Astrocyte (in vitro differentiated cells and primary cell): ENCODE measurements at places on chromosomes 6 and 20. TPM values are rescaled to one million over a fixed set of nuclear protein-coding genes. Genes with fewer than 3 reads are reported as not detected.
A peak's percentile ranks its signal among the peaks of the same experiment; 100 is the strongest.

- peak within 1 kb of the TSS; percentile 91 for H3K27ac ChIP-seq
- H3K4me1 ChIP-seq, result peaks cover 16% of the 10 kb centered on the region
- peak; percentile 72 for DNase-seq
- peak within 1 kb of the TSS; percentile 95 for H3K4me3 ChIP-seq
Measured at GRCh38 chr6:145814501-145815308, at the start of gene FBXO30. Gene FBXO30 (minus strand): TSS chr6:145814795. CDS start chr6:145806405, 8,390 bp downstream.

GRCh38 chr6:30683183-30683979, 3.1 kb downstream of the PPP1R18 start:
- H3K4me3 ChIP-seq, result peak overlapping the region; percentile 87
- H3K27ac ChIP-seq, result peak overlapping the region; percentile 81
- DNase-seq, result no peak
- H3K36me3 ChIP-seq, result peaks cover 18% of the 10 kb centered on the region

- no peak for DNase-seq
- no peaks in the 10 kb centered on the region for H3K27me3 ChIP-seq
- no peaks in the 10 kb centered on the region for H3K4me1 ChIP-seq
- no peak overlapping the region for H3K27ac ChIP-seq
- no peak overlapping the region for H3K4me3 ChIP-seq
Measured at GRCh38 chr6:46236752-46237151, 66.0 kb upstream of the ENPP5 start.

DNA sequence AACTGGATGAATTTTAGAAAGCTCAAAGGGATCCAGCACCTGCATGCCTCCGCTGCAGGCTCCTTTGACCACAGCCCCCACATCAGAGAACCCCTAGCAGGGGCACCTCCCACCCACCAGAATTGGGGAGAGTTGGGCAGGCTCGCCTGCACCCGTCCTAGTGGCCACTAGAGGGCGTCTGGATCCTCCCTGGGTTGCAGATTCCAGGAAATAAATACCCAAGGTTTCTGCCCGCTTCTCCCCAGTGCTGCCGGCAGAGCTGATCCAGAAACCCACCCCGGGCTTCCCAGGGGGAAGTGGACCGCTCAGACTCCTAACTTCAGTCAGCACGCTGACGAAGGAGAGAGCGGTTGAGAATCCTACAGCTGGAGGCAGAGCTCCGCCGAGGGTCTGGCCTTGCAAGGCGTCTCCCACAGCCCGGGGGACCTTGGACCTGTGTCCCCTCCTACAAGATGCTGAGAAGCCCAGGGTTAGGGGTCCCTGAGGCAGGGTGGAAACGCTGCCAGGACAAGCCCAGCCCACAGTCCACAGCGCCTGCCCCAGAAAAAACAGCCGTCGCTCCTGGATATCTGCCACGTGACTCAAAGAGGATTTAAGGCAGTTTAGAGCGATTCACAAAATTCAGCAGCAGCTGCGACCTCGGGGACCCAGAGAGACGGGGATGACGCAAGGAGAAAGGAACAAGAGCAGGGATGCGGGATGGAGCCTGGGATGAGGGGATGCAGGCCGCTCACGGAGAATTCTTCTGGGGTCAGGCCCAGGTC, 32.6 kb upstream of the PHACTR3 start:
- peaks cover 2% of the 10 kb centered on the region for H3K27me3 ChIP-seq
- H3K27ac ChIP-seq, result no peak overlapping the region
- peak overlapping the region; percentile 36 for H3K4me3 ChIP-seq
- H3K36me3 ChIP-seq, result no peaks in the 10 kb centered on the region
- DNase-seq, result no peak

GRCh38 chr6:36126553-36127458, 3.5 kb upstream of the MAPK13 start:
- H3K27ac ChIP-seq, result no peak overlapping the region
- no peaks in the 10 kb centered on the region for H3K36me3 ChIP-seq
- H3K4me3 ChIP-seq, result no peak overlapping the region

- no peaks in the 10 kb centered on the region for H3K4me1 ChIP-seq
- peaks cover 3% of the 10 kb centered on the region for H3K27me3 ChIP-seq
- H3K4me3 ChIP-seq, result no peak overlapping the region
- DNase-seq, result no peak
Measured at GRCh38 chr20:4782378-4782772, 60.7 kb downstream of the PRND start.

GRCh38 chr6:165487950-165488349, 175.1 kb downstream of the PDE10A start:
- no peaks in the 10 kb centered on the region for H3K36me3 ChIP-seq
- no peaks in the 10 kb centered on the region for H3K4me1 ChIP-seq
- H3K27ac ChIP-seq, result no peak overlapping the region
- H3K4me3 ChIP-seq, result no peak overlapping the region
- no peak for DNase-seq

DNA sequence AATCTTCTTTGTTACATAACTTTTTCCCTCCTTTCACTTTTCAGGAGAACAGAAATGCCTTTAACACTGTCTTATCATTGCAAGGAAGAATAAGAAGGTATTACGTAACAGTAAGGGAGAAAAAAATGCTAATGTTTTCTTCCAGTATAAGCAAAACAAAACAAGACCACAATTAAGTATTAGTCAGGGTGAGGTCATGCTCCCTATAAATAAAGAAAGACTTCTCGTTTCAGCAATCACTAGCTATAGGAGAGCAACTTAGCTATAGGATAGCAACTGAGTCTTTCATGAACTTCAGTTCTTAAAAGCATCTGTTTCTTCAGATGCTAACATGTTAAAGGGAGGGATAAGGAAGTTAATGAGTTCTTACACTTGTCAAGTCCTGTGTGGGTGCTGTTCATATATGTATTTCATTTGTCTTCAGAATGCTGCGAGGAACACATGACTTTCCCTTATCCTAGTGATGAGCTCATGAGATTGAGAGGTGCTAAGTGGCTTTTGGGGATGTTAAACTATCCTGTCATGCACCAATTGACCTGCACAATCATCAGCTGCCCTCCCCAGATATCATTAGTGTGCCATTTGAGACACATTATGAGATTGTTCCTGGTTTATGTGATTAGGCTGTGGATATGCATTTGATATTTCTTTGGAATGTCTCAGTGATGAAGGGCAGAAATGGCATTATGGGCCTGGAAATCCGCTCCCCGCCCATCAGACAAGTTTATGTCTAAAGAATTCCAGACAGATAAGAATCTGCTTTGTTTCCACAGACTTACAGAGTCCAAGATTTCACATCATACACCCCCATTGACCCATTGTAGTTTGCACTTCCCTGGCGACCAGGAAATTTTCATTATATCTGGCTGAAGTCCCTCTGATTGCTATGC, 37.5 kb downstream of the LAMA4 start:
- no peaks in the 10 kb centered on the region for H3K36me3 ChIP-seq
- peak overlapping the region; percentile 0 for H3K4me3 ChIP-seq
- peaks cover 38% of the 10 kb centered on the region for H3K4me1 ChIP-seq
- peak; percentile 93 for DNase-seq
- no peaks in the 10 kb centered on the region for H3K27me3 ChIP-seq

- H3K4me3 ChIP-seq, result no peak overlapping the region
- peak; percentile 13 for DNase-seq
- no peaks in the 10 kb centered on the region for H3K36me3 ChIP-seq
- no peaks in the 10 kb centered on the region for H3K4me1 ChIP-seq
Measured at GRCh38 chr6:145139140-145139850, 596.0 kb downstream of the EPM2A start.

DNA sequence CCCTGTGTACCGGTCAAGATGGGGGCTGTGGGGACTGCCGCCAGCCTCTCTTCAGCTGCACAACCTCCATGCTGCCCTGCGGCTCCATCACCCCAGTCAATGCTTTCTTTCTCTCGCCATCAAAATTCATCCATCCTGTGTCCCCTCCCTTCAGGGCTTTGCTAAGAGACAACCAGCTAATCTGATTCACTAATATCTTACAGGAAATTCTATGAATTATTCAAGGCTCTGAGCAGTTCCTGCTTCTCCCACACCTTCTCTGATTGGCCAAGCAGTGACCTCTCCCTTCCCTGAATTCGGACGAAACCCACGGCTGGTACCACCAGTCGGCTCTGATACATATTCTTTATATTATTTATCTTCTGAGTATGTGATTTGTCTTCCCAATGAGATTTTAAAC, 13.8 kb downstream of the ITPR3 start:
- H3K4me1 ChIP-seq, result peaks cover 14% of the 10 kb centered on the region
- DNase-seq, result no peak
- H3K4me3 ChIP-seq, result no peak overlapping the region
- H3K27me3 ChIP-seq, result peaks cover 18% of the 10 kb centered on the region

- H3K36me3 ChIP-seq, result no peaks in the 10 kb centered on the region
- no peaks in the 10 kb centered on the region for H3K4me1 ChIP-seq
- peak; percentile 6 for DNase-seq
- H3K27ac ChIP-seq, result no peak overlapping the region
- H3K4me3 ChIP-seq, result no peak overlapping the region
Measured at GRCh38 chr6:75528423-75528822, 34.8 kb upstream of the FILIP1 start.

- no peak overlapping the region for H3K27ac ChIP-seq
- no peak overlapping the region for H3K4me3 ChIP-seq
- no peak for DNase-seq
- H3K27me3 ChIP-seq, result no peaks in the 10 kb centered on the region
- H3K36me3 ChIP-seq, result no peaks in the 10 kb centered on the region
- peaks cover 28% of the 10 kb centered on the region for H3K4me1 ChIP-seq
Measured at GRCh38 chr6:112241820-112242429, 12.4 kb downstream of the LAMA4 start.

- no peak overlapping the region for H3K4me3 ChIP-seq
- H3K27me3 ChIP-seq, result no peaks in the 10 kb centered on the region
- no peaks in the 10 kb centered on the region for H3K36me3 ChIP-seq
- H3K27ac ChIP-seq, result no peak overlapping the region
Measured at GRCh38 chr6:11731423-11731822, 47.2 kb downstream of the ADTRP start.

DNA sequence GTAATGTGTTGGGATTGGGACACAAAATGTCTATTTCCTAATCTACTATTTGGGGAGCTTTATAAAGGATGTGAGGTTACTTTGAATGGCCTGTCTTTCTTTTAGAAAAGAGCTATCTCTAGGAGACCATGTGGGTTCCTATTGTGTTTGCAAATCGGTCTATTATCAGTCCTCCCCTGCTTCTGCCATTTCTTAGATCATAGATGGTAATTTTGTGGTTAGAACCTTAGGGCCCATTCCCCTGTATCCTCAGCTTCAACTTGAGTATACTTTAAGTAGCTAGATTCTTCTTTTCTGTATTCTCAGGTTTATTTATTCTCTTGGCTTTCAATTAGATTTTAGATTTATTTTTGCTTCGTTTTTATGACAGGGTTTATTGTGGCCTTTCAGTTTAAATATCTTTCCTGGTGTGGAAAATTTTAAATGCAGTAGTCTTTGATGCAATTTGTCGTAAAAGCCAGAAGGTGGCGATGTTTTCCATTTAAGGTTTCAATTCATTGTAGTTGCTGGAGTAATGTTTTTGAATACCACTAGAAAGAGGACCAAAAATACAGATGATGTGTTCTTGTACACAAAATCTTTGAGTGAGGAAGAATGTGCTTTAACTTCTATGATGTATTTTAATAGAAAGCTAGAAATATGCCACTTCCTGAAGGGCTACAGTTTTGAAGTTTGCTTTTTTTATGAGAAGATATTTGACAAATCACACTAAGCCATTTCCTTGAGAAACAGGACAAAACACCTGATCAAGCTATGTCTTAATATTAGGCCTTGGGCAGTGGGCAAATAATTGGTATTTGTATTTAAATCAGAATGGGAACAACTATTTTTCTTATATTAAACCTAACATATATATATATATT, 20.3 kb downstream of the TBPL1 start:
- peaks cover 4% of the 10 kb centered on the region for H3K4me1 ChIP-seq
- H3K27me3 ChIP-seq, result no peaks in the 10 kb centered on the region
- peak overlapping the region; percentile 25 for H3K27ac ChIP-seq
- no peaks in the 10 kb centered on the region for H3K36me3 ChIP-seq
- no peak overlapping the region for H3K4me3 ChIP-seq

GRCh38 chr20:10497791-10498190, 62.7 kb downstream of the SLX4IP start:
- no peak overlapping the region for H3K4me3 ChIP-seq
- no peaks in the 10 kb centered on the region for H3K36me3 ChIP-seq
- H3K27me3 ChIP-seq, result no peaks in the 10 kb centered on the region
- H3K27ac ChIP-seq, result no peak overlapping the region

GRCh38 chr6:1701668-1702353, 92.1 kb downstream of the FOXC1 start:
- peaks cover 20% of the 10 kb centered on the region for H3K4me1 ChIP-seq
- no peaks in the 10 kb centered on the region for H3K27me3 ChIP-seq
- peak overlapping the region; percentile 85 for H3K27ac ChIP-seq
- H3K4me3 ChIP-seq, result peak overlapping the region; percentile 30

GRCh38 chr6:79872986-79873385, 74.4 kb downstream of the ELOVL4 start:
- no peak overlapping the region for H3K4me3 ChIP-seq
- no peak overlapping the region for H3K27ac ChIP-seq
- no peaks in the 10 kb centered on the region for H3K36me3 ChIP-seq
- DNase-seq, result peak; percentile 34
- no peaks in the 10 kb centered on the region for H3K4me1 ChIP-seq

- peak overlapping the region; percentile 62 for H3K4me3 ChIP-seq
- H3K27me3 ChIP-seq, result no peaks in the 10 kb centered on the region
- H3K27ac ChIP-seq, result peak overlapping the region; percentile 99
- peak; percentile 99 for DNase-seq
Measured at GRCh38 chr6:146913842-146914488, 290.3 kb upstream of the STXBP5 start.

- peaks cover 19% of the 10 kb centered on the region for H3K4me1 ChIP-seq
- H3K27me3 ChIP-seq, result peaks cover 13% of the 10 kb centered on the region
- peak within 1 kb of the TSS; percentile 94 for H3K4me3 ChIP-seq
- peaks cover 37% of the 10 kb centered on the region for H3K36me3 ChIP-seq
- H3K27ac ChIP-seq, result peak within 1 kb of the TSS; percentile 100
Measured at GRCh38 chr20:43457640-43458421, at the start of gene SRSF6. Gene SRSF6 (plus strand): TSS chr20:43457896. CDS start chr20:43458034, 138 bp downstream.

GRCh38 chr20:2752567-2753460, 47.6 kb downstream of the CPXM1 start:
- peaks cover 64% of the 10 kb centered on the region for H3K27me3 ChIP-seq
- no peak for DNase-seq
- H3K4me3 ChIP-seq, result peak overlapping the region; percentile 23
- no peaks in the 10 kb centered on the region for H3K36me3 ChIP-seq
- peaks cover 15% of the 10 kb centered on the region for H3K4me1 ChIP-seq
- H3K27ac ChIP-seq, result no peak overlapping the region

DNA sequence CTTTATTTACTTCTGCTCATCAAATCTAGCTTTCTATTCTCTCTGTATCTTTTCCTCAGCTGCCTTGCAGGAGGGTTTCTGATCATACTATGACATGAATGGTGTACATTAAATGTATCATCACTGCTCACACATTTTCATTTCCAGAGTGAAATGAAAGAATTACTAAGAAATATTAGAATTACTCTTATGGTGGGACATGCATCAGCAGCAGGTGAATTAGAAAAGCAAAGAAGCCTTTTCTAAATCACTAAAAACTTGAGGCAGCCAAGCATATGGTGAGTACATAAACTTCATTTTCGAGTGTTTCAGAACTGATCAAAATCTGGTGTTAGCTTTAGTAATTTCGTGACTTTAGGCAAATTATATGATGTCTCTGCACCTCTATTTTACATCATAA, 23.6 kb downstream of the IL17A start:
- peaks cover 2% of the 10 kb centered on the region for H3K27me3 ChIP-seq
- H3K36me3 ChIP-seq, result no peaks in the 10 kb centered on the region
- no peak overlapping the region for H3K4me3 ChIP-seq
- no peak overlapping the region for H3K27ac ChIP-seq
- no peak for DNase-seq

The BPI gene
- total RNA-seq, result not detected in 2 replicates

The GJA10 gene
- total RNA-seq, result not detected in 2 replicates

The GABRR2 gene
- 0.34 and 0.61 TPM in 2 replicates for total RNA-seq

The GTSF1L gene
- total RNA-seq, result not detected in 2 replicates

The SAMD5 gene
- 0.36 and 0.93 TPM in 2 replicates for total RNA-seq

The MLN gene
- total RNA-seq, result not detected in 2 replicates
